ENCODE measurements at places on chromosomes 13 and 19.

DNA sequence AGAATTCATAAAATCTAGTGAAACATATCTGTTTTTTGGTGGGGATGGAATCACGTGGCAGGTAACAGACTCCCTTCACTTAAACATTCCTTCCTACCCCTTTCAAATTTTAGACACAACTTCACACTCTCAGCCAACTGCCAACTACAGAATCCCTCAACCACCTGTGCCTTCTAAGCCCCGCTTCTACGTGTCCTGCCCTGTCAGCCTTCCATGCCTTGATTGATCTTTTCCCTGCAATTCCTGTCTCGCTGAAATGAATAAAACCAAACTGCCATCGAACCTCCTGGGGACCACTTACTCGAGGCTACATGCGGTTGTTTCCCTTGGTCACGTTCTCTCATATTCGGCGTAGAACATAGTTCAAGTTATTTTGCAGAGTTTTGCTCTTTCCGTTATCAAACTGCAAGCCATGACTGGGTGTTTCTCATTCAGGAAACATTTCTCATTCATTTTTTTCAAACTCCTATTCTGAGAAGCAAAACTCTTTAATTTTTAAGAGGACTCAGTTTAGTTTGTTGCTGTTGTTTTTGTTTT lies 1.1 kb downstream of the ZNF625 start:
- DNase-seq: no peak

DNA sequence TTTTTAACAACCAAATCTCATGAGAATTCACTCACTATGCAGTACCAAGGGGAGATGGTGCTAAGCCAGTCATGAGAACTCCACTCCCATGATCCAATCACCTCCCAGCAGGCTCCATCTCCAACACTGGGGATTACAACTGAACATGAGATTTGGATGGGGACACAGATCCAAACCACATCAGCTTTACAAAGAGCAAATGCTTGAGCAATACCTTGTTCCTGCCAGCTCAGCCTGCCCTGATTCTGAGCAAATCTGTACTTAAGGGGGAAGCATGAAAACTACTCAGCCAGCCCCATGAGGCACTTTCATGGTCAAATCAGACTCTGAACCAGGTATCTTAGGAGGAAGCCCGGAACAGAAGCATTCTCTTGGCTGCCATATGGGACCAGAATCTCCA lies 259.9 kb downstream of the TBC1D4 start:
- no peak for DNase-seq

- DNase-seq: no peak
Observed at GRCh38 chr19:32404213-32404932, 1.2 kb upstream of the DPY19L3 start.

DNA sequence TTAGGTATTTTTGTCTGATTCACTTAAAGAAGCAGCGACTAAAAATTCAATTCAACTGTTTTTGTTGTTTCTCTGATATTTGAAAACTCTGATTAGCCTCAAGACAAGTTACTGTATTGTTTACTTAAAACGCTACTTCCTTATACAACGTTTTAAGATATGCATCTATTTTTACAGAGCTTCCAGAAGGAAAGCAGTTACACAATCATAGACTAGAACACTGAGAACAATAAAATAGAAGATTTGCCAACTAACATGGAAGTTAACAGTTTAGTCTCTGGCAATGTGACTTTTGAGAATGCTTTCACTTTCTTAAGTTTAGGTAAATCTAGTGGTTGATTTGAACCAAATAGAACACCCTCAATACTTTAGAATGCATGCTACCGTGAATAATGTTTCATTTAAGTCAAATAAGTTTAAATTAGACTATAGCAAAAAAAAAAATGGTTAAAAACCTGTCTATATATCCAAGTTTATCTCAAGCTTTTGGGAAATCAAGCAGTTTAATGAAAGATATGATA lies 614.8 kb downstream of the DACH1 start:
- DNase-seq: no peak

Measured in activated CD4-positive, alpha-beta T cell treated with anti-CD3 and anti-CD28 coated beads for 1 hour (primary cell).